ENCODE measurements at places on chromosomes 11 and 22.

- peak; percentile 58 for DNase-seq
Observed at GRCh38 chr11:126561327-126561893, 205.9 kb downstream of the ST3GAL4 start.

DNA sequence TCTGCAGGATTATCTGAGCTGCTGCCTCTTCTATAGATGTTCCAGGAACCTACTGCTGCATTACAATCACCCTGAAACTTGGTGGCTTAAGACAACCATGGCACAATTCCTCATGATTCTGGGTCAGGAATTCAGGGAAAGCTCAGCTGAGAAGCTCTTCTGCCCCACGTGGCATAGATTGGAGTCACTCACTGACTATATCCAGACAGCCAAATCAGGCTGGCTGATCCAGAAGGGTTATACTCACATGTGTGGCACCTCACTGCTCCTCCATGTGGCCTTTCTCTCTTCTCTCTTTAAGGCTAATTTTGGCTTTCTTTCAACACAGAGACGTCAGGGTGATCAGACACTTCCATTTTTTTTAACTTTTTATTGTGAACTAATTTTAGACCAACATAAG is 125.5 kb downstream of the BBOX1 start:
- no peak for DNase-seq

DNA sequence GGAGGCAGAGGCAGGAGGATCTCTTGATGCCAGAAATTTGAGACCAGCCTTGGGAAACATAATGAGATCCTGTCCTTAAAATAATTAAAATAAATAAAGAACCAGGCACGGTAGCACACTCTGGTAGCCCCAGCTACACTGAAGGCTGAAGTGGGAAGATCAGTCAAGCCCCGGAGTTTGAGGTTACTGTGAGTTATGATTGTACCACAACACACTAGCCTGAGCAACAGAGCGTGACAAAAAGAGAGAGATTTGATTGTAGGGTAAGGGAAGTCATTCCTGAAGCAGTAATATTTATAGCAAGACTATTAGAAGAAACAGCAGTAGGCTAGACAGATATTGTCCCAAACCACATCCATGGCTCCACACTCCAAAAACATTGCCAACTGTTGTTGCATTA is 1408.4 kb upstream of the TENM4 start:
- DNase-seq = no peak

- no peak for DNase-seq
Observed at GRCh38 chr11:112175599-112175952, 264 bp downstream of the BCO2 start.

DNA sequence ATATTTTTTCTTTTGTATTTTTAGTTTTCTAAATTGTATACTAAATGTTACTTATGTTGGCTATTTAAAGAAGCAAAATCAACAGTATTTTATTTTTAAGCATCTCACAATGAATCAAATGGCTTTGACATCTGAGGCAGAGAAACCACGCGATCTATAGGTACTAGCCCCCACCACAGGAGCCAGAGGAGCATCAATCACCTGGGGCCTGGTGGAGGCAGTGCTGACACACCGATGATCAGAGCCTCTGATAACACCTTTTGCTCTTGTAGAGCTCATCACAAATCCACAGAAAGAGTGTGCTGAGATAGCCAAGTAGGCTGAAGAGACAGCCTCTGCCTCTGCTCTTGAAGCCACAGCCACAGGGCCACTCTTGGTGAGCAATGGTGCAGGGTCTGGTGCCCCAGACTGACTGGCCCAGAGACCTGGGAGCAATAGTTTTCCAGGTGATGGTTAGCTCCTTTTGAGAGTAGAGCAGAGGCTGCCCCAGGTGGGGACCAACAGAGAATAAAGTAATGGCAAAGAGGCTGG is 25.2 kb downstream of the HIRA start:
- no peak for DNase-seq

DNA sequence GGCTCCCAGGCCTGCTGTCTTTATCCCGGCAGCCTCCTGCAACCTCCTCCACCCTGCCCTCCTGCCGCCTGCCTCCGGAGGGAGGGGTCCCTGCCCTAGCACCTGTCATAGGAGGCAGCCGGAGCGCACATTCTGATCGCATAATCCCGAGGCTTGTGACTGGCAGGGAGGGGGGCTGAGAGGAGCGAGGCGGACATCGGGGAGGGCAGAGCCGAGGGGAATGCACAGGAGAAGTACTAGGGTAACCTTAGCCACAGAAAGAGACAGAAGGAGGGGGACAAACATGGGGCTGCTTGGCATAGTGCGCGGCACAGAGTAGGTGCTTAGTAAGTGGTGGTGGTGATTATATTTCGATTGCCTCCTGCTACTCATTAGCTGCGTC is 9.2 kb upstream of the ALX4 start:
- DNase-seq = no peak

DNA sequence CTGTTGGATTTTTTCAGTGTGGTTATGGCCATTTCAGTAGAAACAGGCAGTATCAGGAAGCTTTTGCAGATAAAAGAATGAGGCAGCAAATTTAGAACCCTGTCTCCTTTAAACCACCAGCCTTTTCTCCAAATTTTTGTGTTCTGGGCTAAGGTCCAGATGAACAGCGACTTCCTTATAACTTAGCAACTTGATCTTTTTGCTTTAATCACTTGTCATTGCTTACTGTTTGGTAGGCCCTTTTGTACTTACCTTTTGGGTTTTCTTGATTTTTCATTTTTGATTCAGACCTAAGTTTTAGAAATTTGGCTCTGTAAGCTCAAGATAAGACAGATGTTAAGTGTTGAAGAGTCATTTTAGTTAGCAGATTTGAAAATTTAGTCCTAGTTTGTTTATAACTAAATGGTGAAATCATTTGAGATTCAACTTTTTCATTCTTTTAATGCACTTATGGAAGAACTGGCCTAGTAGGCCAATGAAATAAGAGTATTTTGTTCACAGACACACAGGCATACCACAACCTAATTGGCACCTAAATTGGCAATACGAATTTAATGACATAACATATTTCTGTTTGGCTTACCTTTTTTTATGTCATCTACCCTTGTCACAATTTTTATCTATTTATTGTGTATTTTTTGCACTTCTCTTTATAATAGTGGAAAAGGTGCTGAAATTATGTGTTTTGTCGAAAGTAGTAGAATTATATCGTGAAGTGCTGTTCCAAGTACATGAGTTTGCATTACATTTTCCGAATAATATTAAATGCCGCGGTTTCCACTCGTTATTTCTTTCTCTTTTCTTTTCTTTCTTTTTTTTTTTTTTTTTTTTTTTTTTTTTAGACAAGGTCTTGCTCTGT is 2.1 kb downstream of the RTN3 start:
- no peak for DNase-seq

- no peak for DNase-seq
Observed at GRCh38 chr11:130526846-130527245, 78.4 kb downstream of the ADAMTS15 start.

DNA sequence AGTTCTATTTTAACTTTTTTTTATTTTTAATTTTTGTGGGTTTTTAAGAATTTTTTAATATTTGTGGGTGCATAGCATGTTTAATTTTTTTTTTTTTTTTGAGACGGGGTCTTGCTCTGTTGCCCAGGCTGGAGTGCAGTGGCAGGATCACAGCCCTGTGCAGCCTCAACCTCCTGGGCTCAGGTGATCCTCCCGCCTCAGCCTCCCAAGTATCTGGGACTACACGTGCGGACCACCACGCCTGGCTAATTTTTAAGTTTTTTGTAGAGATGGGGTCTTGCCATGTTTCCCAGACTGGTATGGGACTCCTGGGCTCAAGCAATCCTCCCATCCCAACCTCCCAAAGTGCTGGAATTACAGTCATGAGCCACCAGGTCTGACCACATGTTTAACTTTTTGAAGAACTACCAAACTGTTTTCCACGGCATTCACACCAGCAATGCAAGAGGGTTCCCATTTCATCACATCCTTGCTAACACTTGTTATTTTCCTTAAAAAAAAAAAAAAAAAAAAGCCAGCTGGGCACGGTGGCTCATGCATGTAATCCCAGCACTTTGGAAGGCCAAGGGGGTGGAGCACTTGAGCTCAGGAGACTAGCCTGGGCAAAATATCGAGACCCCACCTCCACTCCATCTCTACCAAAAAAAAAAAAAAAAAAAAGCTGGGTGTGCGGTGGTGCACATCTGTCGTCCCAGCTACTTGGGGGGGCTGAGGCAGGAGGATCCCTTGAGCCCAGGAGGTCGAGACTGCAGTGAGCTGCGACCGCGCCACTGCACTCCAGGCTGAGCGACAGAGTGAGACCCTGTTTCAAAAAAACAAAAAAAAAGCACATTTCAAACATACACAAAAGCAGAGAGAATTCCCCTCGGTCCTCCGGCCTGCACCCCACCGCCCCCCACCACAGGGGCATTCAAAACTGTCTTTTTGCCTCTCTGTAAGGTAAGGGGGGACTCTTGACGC is 16.7 kb upstream of the TXNRD2 start:
- no peak for DNase-seq

GRCh38 chr11:125428486-125429173 is 67.4 kb downstream of the FEZ1 start:
- DNase-seq = no peak

DNA sequence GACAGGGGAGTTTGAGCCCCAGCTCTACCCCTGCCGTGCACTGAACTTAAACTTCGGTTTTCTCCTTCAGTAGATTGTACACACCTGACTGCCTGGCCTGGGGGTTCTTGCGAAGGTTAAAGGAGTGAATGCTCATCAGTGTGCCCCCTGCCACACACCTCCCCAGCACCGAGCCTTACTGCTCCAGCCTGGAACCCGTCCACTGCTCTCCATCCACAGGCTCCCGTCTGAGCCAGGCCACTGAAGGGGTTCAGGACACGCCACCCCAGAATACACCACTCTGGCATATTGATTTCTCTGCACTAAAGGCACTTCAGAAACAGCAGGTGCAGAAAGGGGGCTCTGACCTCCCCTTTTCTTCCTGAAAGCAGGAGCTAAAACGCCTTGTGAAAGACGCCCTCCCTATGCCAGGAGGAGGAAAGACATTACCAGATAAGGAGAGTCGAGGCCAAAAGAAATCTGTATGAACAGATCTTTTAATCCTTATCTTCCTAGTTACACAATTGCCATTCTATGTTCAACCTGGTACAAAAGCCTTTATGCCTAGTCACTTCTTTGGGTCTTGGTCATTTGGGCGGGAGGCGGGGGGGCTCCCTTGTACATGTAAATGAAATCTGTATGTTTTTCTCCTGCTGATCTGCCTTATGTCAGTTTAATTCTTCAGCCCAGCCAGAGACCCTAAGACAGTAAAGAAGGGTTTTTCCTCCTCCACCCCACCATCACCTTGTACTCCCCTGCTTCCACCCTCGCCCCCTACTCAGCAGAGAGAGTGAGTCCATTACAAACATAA is 1.9 kb upstream of the SSTR3 start:
- no peak for DNase-seq

DNA sequence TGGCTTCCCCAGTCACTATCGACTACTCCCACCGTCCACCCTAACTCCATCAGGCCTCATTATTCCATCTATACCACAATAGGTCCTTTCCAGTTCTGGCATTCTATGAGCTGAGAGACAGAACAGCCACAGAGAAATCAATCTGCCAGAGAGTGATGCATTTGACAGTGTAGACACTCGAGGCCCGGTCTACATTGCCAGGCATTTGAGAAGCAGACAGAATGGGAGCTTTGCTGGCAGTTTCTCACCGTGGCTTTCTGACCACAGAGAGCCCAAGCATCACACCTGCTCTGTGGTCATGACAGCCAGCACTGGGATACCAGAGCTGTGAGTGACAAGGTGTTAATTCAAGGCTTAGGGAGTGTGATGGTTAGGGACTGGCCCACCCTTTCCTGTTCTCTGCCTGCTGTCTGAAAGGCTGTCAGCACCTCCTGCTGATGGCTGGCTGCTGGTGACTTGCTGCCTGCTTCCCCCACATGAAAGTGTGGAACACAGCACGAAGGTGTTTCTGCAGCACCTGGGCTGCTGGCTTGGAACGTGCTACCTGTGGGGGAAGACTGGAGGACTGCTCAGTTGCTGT is 137.8 kb downstream of the KIRREL3 start:
- DNase-seq = no peak

DNA sequence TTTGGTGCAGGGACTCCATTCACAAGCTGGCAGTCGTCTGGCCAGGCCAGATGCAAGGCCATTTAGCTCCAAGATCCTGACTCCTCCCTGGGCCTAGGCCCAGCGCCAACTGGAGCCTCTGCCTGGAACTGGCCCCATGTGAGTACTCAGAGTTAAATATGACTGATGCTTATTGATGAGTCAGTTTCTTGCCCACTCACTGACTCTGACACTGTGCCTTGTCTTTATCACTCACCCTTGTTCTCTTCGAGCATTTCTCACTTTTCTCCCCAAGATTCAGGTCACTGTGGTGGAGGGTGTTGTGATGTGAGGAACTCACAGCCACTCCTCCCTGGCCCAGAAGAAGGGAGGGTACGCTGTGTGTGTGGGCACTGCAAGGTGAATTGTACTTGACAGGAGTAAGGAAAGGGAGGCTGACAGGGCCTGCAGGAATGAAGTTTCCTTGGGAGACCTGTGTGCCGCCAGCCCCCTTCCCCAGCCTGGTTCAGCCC is 23.2 kb upstream of the ST3GAL4 start:
- no peak for DNase-seq

- no peak for DNase-seq
Observed at GRCh38 chr11:66851698-66852465, 5.0 kb upstream of the LRFN4 start.
